Esophagus (tissue), 2 donors: ENCODE measurements at places on chromosomes 1 and 21. TPM values are rescaled to one million over a fixed set of nuclear protein-coding genes. Genes with fewer than 3 reads are reported as not detected.

The RNU11 gene
- polyA plus RNA-seq = not detected

The THEM5 gene
- 1.5 TPM for polyA plus RNA-seq

The AJAP1 gene
- polyA plus RNA-seq = 0.12 TPM

The DYNLT4 gene
- polyA plus RNA-seq = 0.26 TPM

The ASAP3 gene
- polyA plus RNA-seq = 32.0 TPM

The SPATA21 gene
- polyA plus RNA-seq = 0.13 TPM
